COLO829 (cell line): ENCODE measurements at places on chromosomes 12 and 14.

- no peak for DNase-seq
These were observed 66.1 kb downstream of the ETV6 start for GRCh38 chr12:11715621-11716020.

- no peak for DNase-seq
These were observed 31.1 kb upstream of the CPM start for GRCh38 chr12:68963856-68964745.

DNA sequence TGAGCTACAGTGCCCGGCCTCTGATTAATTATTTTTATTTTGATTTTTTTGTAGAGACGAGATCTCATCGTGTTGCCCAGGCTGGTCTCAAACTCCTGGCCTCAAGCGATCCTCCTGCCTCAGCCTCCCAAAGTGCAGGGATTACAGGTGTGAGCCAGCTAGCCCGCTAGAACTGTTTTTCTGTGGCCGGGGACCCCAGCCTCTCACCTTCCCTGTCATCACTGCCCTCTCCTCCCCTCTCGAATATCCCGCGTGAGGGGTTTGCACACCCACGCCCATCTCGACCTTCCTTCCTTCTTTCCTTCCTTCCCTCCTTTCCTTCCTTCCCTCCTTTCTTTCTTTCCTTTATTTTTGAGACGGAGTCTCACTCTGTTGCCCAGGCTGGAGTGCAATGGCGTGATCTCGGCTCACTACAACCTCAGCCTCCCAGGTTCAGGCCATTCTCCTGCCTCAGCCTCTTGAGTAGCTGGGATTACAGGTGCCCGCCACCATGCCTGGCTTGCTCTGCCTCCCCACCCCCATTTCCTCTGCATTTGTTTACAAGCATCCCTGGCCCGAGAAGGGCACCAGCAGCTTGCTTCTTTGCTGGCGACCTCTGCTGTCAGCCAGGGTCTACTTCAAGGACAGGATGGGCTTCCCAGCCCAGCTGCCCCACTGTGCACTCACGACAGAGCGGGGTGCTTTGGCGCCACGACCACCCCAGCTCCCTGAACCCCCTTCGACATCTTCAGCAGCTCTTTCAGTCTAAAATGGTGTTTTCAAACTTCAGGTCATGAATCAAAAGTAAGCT is 4.3 kb upstream of the TRAF3 start:
- DNase-seq = no peak

DNA sequence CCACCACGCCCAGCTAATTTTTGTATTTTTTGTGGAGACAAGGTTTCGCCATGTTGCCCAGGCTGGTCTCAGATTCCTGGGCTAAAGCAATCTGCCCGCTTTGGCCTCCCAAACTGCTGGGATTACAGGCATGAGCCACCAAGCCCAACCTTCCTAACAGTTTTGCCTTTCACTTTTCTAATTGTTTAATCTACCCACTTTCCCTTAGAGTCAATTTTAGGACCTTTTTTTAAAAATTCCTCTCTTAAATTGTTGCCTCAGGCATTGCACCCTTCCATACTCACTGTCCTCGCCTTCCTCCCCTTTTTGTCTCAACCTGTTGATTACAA is 11.5 kb downstream of the ZFHX2 start:
- no peak for DNase-seq

GRCh38 chr12:33589576-33590114 is 150.0 kb upstream of the SYT10 start:
- no peak for DNase-seq

GRCh38 chr12:65695113-65695865 is 129.0 kb upstream of the HMGA2 start:
- DNase-seq = peak; percentile 87

DNA sequence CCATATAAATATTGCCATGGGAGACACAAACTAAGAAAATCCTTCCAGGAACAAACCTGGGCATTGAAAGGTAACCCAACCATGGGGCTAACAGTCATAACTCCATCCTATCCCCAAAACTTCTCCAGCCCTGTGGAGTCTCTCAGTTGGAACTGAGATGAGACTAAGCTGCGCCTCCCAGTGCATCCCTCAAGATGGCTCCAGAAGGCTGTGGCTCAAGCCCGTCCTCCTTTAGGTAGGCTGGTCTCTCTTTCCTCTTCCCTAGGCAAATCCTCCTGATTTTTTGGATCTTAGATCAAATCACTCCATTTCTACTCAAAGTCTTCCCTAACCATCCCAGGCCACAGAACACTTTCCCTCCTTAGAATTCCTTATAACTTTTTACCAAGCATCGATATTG is 364.3 kb upstream of the CCDC196 start:
- DNase-seq = no peak

DNA sequence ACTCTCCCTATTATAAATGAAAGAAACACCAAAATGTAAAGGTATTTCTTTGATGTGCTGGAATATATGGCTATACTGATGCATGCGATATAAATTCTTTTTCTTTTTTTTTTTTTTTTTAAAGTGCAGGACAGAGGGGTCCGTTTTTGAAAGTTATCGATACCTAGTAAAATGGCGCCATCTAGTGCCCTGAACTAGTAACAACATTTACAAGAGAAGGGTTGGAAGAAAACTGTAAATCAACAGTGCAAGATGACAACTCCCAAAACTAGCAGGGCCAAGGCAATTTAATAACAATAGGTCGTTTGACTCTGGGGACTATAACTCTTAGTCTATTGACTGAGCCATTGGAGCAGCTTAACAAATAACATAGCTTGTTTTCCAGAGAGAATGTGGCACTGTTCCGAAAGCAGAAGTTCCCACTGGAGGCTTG is 137.7 kb downstream of the SPTSSA start:
- peak; percentile 51 for DNase-seq

GRCh38 chr12:75825686-75826085 is 205.9 kb downstream of the PHLDA1 start:
- DNase-seq = peak; percentile 82

GRCh38 chr12:108778053-108778452 is 46.7 kb upstream of the CORO1C start:
- DNase-seq = no peak

GRCh38 chr14:100065111-100065871 is at the start of gene EVL:
EVL (plus strand) TSS chr14:100065422; CDS start chr14:100065501, 79 bp downstream.
- no peak for DNase-seq

GRCh38 chr12:4958697-4959375 is 49.1 kb downstream of the KCNA1 start:
- DNase-seq = no peak

GRCh38 chr14:34449819-34450541 is 12.1 kb downstream of the SPTSSA start:
- no peak for DNase-seq

GRCh38 chr14:31703056-31703455 is 141.9 kb downstream of the NUBPL start:
- DNase-seq = no peak

GRCh38 chr12:130589540-130590317 is 126.4 kb downstream of the RIMBP2 start:
- no peak for DNase-seq

- peak; percentile 63 for DNase-seq
These were observed 88.4 kb downstream of the POLR3B start for GRCh38 chr12:106445959-106446358.

DNA sequence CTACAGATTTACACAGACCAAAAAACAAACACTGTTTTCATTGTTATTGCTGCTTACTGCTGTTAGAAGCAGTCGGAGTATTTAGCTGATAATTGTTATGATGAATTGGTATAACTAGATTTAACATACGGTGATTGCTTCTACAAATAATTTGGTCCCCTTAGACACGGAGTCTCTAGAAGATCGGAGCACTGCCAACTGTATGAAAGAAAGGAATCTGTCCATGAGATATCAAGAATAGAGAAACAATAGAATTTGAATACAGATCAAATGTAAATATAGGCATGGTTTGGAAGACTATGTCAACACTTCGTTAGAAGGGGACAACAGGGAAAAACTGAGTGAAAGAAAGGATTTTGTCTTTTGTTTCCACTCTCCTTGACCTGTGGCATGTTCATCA is 110.9 kb downstream of the PPP2R5E start:
- DNase-seq = no peak

- DNase-seq = no peak
These were observed 103.0 kb downstream of the TMTC2 start for GRCh38 chr12:82789674-82790073.

DNA sequence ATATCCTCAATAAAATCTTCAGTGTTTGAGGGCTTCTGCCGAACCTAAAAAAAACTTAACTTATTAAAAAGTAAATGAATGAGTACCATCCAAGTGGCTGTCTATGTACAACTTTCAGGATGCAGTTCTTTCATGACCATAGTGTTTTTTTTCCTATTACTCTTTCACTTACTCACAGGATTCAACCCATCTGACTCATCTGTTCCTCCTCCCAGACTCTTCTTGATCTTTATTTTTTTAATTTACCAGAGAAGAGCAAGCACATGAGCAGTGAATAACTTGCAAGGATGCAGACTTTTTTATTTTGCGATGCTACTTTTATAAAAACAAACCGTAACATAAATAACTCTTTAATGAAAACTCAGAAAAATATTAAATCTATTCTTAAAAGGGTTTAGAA is 24.5 kb downstream of the RECQL start:
- DNase-seq = no peak

GRCh38 chr14:73168691-73169090 is 32.4 kb downstream of the PSEN1 start:
- DNase-seq = no peak

- DNase-seq = no peak
These were observed 170.3 kb upstream of the LMNTD1 start for GRCh38 chr12:25723336-25723735.

DNA sequence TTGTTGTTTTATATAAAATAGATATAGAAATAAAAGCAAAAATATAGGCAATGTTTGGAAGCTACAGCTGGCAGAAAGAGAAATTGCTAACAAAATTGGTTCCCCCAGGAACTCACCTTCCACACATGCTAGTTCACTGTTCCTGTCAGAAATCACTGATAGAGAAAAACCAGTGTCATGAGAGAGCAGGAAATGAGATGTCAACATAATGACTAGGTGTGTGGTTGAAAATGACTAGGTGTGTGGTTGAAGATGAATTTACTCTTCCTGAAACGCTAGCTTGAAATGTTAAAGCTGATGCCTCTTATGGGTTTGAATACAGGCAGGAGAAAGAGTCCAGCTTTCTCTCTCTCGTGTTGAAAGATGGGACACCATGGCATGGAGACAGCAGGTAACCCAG is 216.3 kb downstream of the C12orf42 start:
- DNase-seq = no peak

GRCh38 chr12:68239309-68239982 is 13.8 kb upstream of the IL26 start:
- no peak for DNase-seq

- no peak for DNase-seq
These were observed 1083.2 kb downstream of the FLRT2 start for GRCh38 chr14:86613126-86613525.

- no peak for DNase-seq
These were observed 724 bp downstream of the LTB4R start for GRCh38 chr14:24311837-24312615.

DNA sequence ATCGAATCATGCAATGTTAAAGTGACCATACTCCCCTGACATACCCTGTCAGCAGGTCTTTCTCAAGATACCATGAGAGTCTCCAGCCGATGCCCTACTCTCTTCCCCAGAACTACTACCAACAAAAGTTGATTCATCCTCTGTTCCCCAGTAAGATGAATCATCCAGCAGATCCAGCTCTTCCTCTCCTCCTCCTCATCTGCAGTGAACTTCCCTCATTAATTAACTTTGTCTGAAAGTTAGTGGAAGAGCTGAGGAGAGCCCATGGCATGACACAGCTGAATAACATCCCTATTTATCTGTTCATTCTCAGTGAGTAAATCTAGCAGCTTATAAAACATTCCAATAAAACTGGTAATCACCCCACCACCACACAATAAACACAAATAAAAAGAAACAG is 213.4 kb downstream of the EGLN3 start:
- peak; percentile 22 for DNase-seq

DNA sequence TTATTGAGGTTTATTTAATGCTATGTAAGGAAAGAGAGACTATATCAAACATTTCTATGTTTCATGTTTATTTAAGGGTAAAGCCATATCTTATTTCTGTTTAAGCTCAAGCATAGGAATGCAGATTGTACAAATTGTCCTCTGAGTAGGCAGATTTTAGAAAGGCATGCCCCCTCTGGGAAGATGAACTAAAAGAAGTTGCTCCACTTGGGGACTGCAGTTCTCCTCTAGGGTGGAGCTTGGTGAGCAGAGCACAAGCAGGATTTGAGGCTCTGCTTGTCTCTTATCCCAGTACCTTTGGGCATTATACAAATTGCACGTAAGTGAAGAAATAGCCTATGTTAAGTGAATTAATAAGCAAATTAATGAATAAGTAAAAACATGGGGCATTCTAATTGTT is 96.2 kb upstream of the PDE3A start:
- no peak for DNase-seq

GRCh38 chr12:69987579-69988091 is 162.6 kb downstream of the MYRFL start:
- DNase-seq = peak; percentile 56

GRCh38 chr12:46160101-46160980 is 108.5 kb downstream of the SLC38A1 start:
- no peak for DNase-seq

- DNase-seq = no peak
These were observed 4.5 kb downstream of the UBC start for GRCh38 chr12:124909831-124910560.

DNA sequence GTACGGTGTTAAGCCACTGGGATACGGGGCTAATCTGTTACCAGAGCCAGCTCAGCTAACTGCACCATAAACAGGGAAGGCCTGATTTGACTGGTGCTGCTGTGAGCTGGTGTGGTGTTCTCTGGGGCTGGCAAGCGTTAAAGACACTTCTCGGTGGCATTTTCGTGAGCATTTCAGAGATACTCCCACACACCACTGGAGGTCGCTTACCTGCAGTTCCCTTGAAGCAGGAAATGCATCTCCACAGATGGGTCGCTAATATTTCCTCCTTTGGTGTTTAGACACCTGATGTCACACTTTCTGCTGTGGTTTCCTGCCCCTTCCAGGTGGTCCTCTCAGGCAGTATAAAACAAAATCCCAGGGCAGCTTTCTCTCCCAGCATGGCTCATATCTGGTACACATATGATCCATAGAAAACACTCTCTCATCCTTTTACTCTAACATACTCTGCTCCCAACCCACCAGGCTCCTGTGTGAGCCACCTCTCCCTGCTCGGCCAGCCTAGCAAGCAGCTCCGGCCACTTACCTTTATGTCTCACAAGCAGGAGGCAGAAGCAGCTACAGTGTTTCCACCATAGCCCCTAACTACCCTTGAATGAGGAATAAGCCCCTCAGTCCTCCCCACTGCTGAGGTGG is 129.9 kb upstream of the GRIN2B start:
- no peak for DNase-seq

- DNase-seq = no peak
These were observed 73.4 kb upstream of the ETV6 start for GRCh38 chr12:11576104-11576503.

- DNase-seq = peak; percentile 2
These were observed 69.9 kb upstream of the MON2 start for GRCh38 chr12:62396750-62397149.

GRCh38 chr12:26941215-26941594 is 2.9 kb downstream of the FGFR1OP2 start:
- no peak for DNase-seq

- no peak for DNase-seq
These were observed 439.6 kb upstream of the LRFN5 start for GRCh38 chr14:41167040-41167439.
